Activated T-helper 2 cell treated with anti-CD3 and anti-CD28 coated beads, Interferon-gamma antibody, Interleukin-2, Interleukin-4, amounts not matched to agents 10 μg/mL and 5 μg/mL and 100 μg/mL, durations not matched to agents 14 hours and 24 hours and 36 hours (primary cell): ENCODE measurements at places on chromosomes 12 and 14.

- H3K4me1 ChIP-seq: peaks cover 3% of the 10 kb centered on the region
- H3K4me3 ChIP-seq: no peak overlapping the region
- H3K27ac ChIP-seq: no peak overlapping the region
- H3K36me3 ChIP-seq: peaks cover 70% of the 10 kb centered on the region
- no peak for DNase-seq
- no peaks in the 10 kb centered on the region for H3K27me3 ChIP-seq
These were observed 22.9 kb downstream of the TDP1 start for GRCh38 chr14:89978656-89979055.

DNA sequence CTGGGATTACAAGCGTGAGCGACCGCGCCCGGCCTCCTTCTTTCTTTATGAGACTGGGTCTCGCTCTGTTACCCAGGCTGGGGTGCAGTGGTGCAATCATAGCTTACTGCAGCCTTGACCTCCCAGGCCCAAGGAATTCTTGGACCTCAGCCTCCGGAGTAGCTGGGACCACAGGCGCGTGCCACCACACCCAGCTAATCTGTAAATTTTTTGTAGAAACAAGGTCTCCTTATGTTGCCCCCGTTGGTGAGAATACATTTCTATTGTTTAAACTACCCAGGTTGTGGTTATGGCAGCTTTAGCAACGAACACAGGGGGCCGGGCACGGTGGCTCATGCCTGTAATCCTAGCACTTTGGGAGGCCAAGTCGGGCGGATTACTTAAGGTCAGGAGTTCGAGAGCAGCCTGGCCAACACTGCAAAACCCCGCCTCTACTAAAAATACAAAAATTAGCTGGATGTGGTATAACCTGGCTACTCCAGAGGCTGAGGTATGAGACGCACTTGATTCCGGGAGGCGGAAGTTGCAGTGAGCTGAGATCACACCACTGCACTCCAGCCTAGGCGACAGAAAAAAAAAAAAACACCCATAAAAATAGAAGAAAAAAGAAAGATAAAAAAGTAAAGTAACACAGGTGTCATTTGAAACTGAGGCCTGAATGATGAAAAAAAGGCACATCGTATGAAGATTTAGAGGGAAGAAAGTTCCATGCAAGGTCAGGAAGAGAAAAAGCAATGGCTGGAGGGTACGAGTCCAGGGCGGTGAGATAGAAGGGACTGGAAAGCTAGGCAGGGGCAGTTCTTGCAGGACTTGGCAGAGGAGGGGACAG, 977 bp upstream of the TMEM120B start:
- peaks cover 1% of the 10 kb centered on the region for H3K27me3 ChIP-seq
- peak overlapping the region; percentile 85 for H3K27ac ChIP-seq
- H3K4me1 ChIP-seq: peaks cover 18% of the 10 kb centered on the region
- peak; percentile 28 for DNase-seq
- no peaks in the 10 kb centered on the region for H3K36me3 ChIP-seq

- no peak overlapping the region for H3K27ac ChIP-seq
- no peaks in the 10 kb centered on the region for H3K4me1 ChIP-seq
- peaks cover 32% of the 10 kb centered on the region for H3K36me3 ChIP-seq
- DNase-seq: no peak
These were observed 18.7 kb downstream of the XRCC3 start for GRCh38 chr14:103696466-103697071.

DNA sequence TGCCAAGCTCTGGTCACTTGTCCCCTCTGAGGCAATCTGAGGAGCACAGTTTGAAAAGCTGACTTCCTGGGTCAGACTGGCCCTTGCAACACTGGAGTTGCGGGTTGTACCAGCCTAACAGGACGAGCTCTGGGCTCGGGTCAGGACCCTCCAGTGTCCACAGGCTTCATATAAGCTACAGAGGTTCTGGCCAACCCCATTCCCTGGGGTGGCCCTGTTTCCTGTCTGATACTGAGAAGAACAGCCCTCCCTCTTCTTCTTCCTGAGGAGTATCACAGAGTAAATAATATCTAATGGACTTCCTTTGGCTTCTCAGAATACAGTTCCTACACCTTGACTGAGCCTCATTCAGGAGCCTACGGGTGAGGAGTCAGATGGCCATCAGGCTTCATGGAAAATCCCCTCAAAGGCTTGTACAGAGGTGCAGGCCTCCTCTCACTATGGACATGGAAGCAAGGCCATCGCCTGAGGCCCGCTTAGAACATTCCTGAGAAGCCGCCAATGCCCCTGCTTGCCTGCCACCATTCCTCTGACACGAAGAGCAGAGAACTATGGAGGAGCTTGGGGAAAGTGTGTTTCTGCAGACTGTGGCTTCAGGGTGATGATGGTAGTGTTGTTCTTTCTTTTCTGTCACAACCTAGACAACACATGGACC, 28.5 kb upstream of the ANO2 start:
- no peak overlapping the region for H3K27ac ChIP-seq
- H3K27me3 ChIP-seq: no peaks in the 10 kb centered on the region
- DNase-seq: no peak
- H3K4me1 ChIP-seq: no peaks in the 10 kb centered on the region
- H3K4me3 ChIP-seq: no peak overlapping the region
- H3K36me3 ChIP-seq: no peaks in the 10 kb centered on the region

GRCh38 chr12:129550353-129550752, 353.5 kb downstream of the TMEM132D start:
- no peak for DNase-seq
- H3K4me3 ChIP-seq: no peak overlapping the region
- no peaks in the 10 kb centered on the region for H3K27me3 ChIP-seq
- no peaks in the 10 kb centered on the region for H3K36me3 ChIP-seq
- no peak overlapping the region for H3K27ac ChIP-seq

GRCh38 chr12:68279227-68280054, 26.0 kb upstream of the IL22 start:
- H3K4me1 ChIP-seq: peaks cover 60% of the 10 kb centered on the region
- H3K4me3 ChIP-seq: no peak overlapping the region
- no peaks in the 10 kb centered on the region for H3K36me3 ChIP-seq
- peaks cover 38% of the 10 kb centered on the region for H3K27me3 ChIP-seq
- H3K27ac ChIP-seq: peak overlapping the region; percentile 23

- H3K4me1 ChIP-seq: no peaks in the 10 kb centered on the region
- no peak overlapping the region for H3K4me3 ChIP-seq
- DNase-seq: no peak
These were observed 770.2 kb downstream of the BCL11B start for GRCh38 chr14:98501836-98502235.

DNA sequence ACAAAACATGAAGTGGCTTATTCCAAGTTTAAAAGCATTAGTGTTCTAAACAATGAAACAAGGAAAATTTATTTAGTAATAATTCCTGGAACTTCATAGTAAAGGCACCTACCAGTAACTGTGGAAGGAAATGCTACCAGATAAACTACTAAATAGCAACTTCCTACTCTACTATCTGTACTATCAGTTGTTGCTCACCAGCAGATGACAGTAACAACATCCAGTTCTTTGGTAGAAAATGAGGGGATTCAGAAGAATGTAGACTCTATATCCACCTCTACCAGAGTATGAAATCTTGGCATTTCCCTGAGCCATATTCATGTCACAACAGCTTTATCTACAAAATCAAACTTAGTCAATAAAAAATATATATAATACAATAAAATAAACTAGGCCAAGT, 3.1 kb downstream of the ENTPD5 start:
- peaks cover 10% of the 10 kb centered on the region for H3K36me3 ChIP-seq
- H3K4me1 ChIP-seq: peaks cover 11% of the 10 kb centered on the region
- H3K4me3 ChIP-seq: no peak overlapping the region
- no peak for DNase-seq
- no peaks in the 10 kb centered on the region for H3K27me3 ChIP-seq

DNA sequence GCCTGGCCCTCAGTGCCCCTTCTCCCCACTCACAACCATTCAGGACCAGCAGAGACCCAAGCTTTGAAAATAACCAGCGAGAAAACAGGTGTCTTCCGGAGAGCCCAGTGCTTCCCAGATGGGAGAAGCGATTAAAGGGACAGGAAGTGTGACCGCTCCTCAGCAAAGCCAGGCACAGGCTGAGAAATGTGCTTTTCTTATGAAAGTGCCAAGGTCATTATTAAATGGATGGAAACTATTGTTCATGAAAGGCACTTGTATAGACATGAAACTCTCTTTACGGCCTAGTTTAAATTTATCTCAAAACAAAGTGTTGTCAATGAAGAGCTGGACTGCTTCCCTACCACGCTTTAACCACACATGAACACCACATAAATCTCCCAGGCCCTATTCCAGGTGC, 210.4 kb downstream of the SPTSSA start:
- H3K36me3 ChIP-seq: no peaks in the 10 kb centered on the region
- no peak for DNase-seq
- H3K4me3 ChIP-seq: no peak overlapping the region
- no peaks in the 10 kb centered on the region for H3K4me1 ChIP-seq

- no peak overlapping the region for H3K27ac ChIP-seq
- H3K36me3 ChIP-seq: peaks cover 34% of the 10 kb centered on the region
- no peaks in the 10 kb centered on the region for H3K27me3 ChIP-seq
- H3K4me3 ChIP-seq: no peak overlapping the region
- peaks cover 8% of the 10 kb centered on the region for H3K4me1 ChIP-seq
- no peak for DNase-seq
These were observed 11.1 kb downstream of the AQP6 start for GRCh38 chr12:49983892-49984291.

GRCh38 chr12:87836190-87836589, 193.0 kb downstream of the C12orf50 start:
- H3K4me1 ChIP-seq: no peaks in the 10 kb centered on the region
- H3K27me3 ChIP-seq: no peaks in the 10 kb centered on the region
- H3K4me3 ChIP-seq: no peak overlapping the region
- no peak overlapping the region for H3K27ac ChIP-seq

- H3K36me3 ChIP-seq: peaks cover 51% of the 10 kb centered on the region
- DNase-seq: no peak
- no peaks in the 10 kb centered on the region for H3K27me3 ChIP-seq
- no peak overlapping the region for H3K4me3 ChIP-seq
These were observed 20.9 kb downstream of the RASSF3 start for GRCh38 chr12:64631197-64631596.

- peaks cover 4% of the 10 kb centered on the region for H3K27me3 ChIP-seq
- peak; percentile 30 for DNase-seq
- H3K4me3 ChIP-seq: no peak overlapping the region
- peaks cover 15% of the 10 kb centered on the region for H3K4me1 ChIP-seq
These were observed 51.6 kb downstream of the PLEKHG3 start for GRCh38 chr14:64755781-64756221.

DNA sequence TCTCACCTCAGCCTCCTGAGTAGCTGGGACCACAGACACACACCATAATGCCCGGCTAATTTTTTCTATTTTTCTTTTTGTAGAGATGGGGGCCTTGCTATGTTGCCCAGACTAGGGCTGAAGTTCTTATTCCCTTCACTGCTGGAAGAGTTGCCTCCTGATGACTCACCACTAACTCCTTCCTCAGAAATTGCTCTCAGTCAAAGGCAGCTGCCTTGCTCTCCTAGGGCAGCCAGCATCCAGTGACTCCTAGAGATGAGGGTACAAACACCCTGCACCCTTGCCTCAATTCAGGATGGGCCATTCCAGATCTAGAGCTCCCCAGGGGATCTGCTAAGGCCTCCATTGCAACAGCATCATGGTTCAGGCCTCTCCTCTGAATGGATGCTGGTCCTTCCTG, 54.0 kb upstream of the RASSF8 start:
- DNase-seq: no peak
- H3K36me3 ChIP-seq: no peaks in the 10 kb centered on the region
- H3K4me3 ChIP-seq: no peak overlapping the region
- H3K4me1 ChIP-seq: no peaks in the 10 kb centered on the region
- H3K27me3 ChIP-seq: no peaks in the 10 kb centered on the region

DNA sequence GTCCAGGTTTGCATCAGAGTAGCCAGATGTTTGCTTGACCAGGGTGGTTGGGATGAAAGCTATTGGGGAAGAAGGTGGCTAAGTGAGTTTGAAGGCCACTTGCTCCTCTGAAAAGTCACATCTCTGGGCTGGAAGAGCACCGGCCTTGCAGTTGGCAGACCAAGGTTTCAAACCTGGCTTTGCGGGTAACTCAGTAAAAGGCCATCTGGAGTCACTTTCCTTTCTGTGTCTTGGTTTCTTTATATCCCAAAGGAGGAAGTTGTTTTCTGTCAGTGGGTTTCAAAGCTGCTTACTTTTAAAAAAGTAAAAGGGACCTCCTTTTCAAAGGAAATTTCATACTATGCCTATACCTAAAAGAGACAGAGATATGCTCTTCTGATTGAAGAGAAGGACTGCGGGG, 26.2 kb upstream of the CMA1 start:
- H3K4me1 ChIP-seq: peaks cover 8% of the 10 kb centered on the region
- H3K36me3 ChIP-seq: no peaks in the 10 kb centered on the region
- H3K27ac ChIP-seq: no peak overlapping the region
- peaks cover 7% of the 10 kb centered on the region for H3K27me3 ChIP-seq
- no peak for DNase-seq

DNA sequence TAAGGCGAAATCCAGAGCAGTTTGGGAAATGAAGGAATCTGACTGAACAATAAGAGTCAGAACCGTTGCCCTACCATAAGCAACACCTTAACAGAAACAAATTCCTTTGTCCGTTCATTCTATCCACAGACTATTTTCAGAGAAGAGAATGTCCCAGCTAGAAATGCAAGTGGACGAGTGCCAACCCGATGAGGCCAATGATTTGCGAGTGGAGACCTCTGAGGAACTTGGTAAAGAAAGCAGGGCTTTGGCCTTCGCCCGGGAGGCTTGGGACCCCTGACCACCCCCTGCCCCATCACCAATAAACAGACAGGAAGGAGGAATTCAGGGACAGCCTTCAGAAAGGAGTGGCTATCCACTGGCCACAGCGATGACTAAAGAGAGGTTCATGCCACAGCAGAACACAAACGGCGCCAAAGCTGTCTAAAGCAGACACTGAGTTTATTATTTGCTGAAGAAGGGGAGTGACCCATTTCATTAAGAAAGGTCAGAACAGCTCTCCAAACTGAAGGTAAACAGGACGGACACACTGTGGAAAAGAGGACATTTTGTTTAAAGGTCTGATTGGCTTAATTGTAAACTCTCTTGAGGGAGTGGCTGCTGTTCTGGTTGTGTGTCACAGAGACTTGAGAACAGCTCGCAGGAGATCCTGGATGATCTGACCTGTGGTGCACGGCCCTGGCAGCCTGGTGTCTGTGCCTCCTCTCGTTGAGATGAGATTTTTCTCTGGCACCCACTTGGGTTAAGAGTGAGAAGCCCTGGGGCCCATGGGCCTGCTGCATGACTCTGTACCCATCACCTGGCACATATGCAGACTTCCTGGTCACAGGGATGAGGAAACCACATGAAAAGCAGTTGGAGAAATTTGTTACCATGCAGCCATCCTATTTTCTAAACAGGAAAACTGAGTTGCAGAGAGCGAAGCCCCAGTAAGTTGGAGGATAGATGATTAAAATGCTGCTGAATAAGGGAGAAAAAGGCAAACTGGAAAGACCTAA, 142.0 kb upstream of the PZP start:
- H3K4me1 ChIP-seq: peaks cover 17% of the 10 kb centered on the region
- DNase-seq: no peak
- no peak overlapping the region for H3K27ac ChIP-seq
- no peak overlapping the region for H3K4me3 ChIP-seq
- H3K27me3 ChIP-seq: no peaks in the 10 kb centered on the region

GRCh38 chr12:128606538-128606937, 217.2 kb downstream of the SLC15A4 start:
- no peaks in the 10 kb centered on the region for H3K36me3 ChIP-seq
- no peaks in the 10 kb centered on the region for H3K4me1 ChIP-seq
- H3K4me3 ChIP-seq: no peak overlapping the region
- H3K27ac ChIP-seq: no peak overlapping the region
- no peak for DNase-seq
